Kidney glomerular epithelial cell (primary cell): ENCODE measurements at places on chromosomes 6 and 20.

DNA sequence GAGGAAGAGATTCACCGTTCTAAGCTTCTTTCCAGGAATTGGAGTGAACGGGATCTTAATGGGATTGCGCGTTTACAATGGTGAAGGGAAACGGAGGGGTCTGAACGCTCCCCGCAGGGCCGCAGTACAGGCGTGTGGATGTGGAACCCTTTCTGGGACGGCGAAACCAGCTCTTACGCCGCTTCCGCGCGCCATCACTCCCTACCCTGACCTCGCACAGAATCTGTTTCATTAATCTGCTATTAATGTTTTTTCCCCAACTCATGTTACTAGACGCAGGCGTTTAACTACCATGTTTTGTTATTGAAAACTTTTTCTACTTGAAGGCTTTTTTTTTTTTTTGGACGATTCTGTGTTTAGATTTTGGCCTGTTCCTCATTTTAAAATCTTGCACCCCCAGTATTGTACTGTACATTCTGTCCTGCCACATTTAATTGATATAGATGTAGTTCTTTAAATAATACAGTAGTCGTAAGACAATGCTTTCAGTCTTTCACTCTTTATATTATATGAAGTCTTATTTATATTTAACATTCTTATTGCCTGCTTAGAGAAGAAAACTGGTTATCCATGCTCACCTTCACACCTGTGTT lies 696 bp upstream of the SUPT3H start:
- DNase-seq, result no peak

DNA sequence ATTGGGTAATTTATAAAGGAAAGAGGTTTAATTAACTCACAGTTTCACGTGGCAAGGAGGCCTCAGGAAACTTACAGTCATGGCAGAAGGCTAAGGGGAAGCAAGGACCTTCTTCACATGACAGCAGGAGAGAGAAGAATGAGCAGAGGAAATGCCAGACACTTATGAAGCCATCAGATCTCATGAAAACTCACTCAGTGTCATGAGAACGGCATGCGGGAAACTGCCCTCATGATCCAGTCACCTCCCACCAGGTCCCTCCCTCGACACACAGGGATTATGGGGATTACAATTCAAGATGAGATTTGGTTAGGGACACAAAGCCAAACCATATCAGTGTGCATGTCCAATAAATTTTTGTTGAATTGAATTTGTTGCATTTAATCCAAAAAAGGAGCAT lies 52.0 kb downstream of the ECT2L start:
- no peak for DNase-seq

- no peak for DNase-seq
These were observed 20.3 kb upstream of the KCNK16 start for GRCh38 chr6:39342692-39343395.

GRCh38 chr6:112571488-112572270 lies 224.5 kb downstream of the RFPL4B start:
- DNase-seq, result no peak

- DNase-seq, result no peak
These were observed 89.6 kb upstream of the DOK5 start for GRCh38 chr20:54385746-54386145.
